ENCODE measurements at places on chromosomes 4 and X.

DNA sequence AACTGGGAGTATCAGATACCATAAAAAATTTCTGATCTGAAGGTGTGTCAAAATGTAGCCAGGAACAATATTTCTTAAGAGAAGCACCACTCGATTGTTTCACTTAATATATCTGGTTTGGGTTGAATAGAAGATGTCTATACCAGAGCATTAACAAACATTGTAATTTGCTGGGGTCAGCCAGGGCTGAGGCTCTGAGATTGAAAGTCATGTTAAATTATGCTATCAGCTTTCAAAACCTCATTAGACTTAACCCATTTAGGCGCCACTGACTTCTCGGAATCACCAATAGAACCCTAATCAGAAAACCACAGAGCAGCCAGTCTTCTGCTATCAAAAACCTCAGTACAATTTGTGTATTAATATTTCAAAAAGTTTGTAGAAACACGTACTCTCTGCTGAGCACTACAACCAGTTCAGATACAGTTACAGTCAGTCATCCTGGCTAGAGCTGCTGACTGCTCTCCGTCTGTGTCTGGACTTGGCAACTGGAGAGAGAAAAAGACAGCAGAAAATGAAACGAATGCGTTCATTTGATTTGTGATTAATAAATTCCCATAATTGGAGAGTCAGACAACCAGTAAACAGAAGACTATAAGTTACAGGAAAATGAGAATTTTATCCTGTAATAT, 848.6 kb upstream of the PABPC4L start:
- DNase-seq, result no peak

DNA sequence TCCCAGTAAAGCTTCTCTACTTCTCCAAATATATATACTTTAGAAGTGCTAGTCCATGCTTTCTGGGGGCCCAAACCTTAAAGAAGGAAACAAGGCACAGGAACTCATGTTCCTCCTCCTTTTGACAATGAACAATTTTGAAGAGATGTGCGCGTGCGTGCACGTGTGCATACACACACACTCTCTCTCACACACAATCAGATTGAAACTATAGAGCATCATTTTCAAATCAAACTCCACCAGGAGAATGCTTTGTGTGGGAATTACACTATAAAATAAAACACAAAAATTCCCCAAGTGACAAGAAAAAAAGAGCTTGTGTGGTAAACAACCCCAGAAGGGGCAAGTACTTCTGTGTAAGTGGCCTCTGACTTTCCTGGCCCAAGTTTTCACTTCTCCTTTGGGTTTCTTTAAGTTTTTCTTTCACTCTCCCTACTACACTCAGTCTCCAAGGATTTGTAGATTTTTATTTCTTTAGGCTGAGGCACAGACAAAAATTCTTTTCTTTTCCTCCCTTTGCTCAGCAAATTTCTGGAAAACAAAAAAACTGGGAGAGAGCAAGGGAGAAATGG, 46.6 kb upstream of the SHISA3 start:
- DNase-seq, result no peak

- no peak for DNase-seq
These were observed 109.6 kb upstream of the KIT start for GRCh38 chr4:54548098-54548620.

DNA sequence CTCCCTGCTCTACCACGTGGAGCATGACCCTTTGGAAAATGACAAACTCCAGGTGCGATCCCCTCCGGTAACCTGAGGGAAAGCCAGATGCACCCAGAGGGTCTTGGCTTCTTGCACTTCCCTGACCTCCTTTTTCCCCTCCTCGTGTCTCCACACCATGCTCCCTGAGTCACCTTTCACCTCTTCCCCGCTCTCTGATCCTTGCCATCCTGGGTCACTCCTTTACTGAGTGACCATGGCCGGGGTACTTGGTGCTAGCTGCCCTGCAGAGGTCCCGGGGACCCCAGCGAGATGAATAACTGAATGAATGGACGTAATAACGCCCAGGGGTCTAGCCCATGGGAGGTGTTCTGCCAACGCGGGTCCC, 401 bp upstream of the ZFP92 start:
- DNase-seq, result no peak

GRCh38 chrX:19065535-19065934, 56.7 kb downstream of the ADGRG2 start:
- DNase-seq, result no peak

- no peak for DNase-seq
These were observed 72.6 kb upstream of the SLC4A4 start for GRCh38 chr4:71266090-71266794.

DNA sequence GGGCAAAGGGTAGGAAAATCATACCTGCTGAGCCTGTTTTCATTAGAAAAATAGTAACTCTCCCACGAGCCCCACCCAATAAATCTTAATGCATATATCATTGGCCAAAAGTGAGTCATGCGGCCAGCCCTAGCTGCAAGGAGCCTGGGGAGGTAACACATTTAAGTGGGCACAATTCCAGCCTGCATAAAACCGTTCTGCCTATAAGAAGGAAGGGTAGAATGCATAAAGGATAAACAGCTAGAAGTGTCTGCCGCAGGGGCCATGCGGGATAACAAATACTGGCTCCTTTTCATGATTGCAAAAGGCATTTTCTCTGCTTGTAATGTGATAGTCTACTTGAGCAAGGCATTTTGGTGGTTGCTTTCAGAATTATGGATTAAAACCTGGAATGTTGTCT, 37.1 kb downstream of the EFHC2 start:
- peak; percentile 76 for DNase-seq

- DNase-seq, result no peak
These were observed 118.9 kb downstream of the KLHL4 start for GRCh38 chrX:87636533-87636932.

DNA sequence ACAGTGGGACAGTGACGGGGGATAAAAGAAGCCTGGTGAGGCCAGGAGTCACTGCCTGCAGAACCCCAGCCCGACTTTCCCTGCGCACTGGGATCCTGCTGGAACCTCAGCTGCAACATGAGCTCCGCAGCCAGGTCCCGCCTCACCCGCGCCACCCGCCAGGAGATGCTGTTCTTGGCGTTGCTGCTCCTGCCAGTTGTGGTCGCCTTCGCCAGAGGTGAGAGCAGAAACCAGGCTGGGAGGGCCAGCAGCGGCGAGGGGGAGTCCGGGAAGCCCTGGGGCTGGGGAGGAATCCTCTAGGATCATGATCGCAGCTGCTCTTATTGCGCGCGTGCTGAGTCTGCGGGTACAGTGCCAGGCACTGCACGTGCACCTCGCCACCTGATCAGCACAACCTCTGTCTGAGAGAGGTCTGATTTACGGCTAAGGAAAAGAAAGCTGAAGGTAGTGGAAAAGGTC, at the start of gene PF4V1:
Gene PF4V1, plus strand, starts transcription at position 51 of the 459 bp plus-strand sequence. Its CDS starts 67 bp downstream, at position 118.
- DNase-seq, result no peak

DNA sequence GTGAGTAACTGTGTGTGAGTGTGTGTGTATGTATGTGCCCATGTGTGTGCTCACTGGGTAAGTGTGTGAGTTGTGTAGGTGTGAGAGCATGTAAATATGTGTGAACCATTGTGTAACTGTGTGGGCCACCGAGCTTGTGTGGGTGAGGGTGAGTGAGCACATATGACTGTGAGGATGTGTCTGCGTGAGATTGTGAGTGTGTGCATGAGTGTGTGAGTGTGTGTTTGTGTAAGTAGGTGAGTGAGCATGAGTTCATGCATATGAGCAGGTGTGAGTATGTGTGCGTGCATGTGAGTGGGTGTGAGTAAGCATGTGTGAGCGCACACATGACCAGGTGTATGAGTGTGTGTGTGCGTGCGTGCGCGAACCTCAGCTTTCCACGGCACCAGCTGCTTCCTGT, 1.4 kb upstream of the ATP2B3 start:
- no peak for DNase-seq

DNA sequence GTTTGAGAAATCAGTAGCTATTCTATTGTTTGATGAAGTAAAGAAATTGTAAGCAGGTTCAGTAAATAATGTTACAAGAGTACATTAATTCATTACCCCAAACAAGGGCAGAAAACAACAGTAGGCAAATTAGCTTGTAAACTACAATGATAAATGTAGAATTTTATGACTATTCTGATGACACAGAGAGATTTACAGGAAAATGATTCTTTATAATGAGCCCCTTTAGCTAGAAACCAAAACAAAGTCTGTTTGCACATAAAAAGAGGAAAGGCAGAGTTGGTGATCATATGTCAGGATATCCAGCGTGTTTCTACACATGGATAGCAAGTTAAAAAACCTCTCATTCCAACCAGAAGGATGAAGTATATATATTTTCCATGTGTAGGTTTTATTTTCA, 204.8 kb downstream of the CFAP299 start:
- DNase-seq, result no peak

- peak; percentile 33 for DNase-seq
These were observed 30.1 kb downstream of the RASSF6 start for GRCh38 chr4:73589887-73590801.

GRCh38 chr4:89708903-89709421, 128.0 kb downstream of the SNCA start:
- no peak for DNase-seq

DNA sequence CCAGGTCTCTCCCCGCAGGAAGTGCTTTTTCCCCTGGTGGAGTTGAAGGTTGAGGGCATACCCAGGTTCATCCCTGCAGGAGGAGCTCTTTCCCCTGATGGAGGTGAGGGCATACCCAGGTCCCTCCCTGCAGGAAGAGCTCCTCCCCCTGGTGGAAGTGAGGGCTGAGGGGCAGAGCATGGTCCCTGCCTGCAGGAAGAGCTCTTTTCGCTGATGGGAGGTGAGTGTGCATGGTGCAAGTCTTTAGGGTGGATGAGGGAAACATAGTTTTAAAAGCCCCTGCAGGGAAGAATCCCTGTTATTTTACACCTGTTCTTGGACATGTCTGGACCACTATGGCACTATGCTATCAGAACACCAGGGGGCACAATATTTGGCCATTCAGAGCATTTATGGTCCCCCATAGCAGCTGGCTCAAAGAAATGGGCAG, 43.7 kb upstream of the PUDP start:
- no peak for DNase-seq

DNA sequence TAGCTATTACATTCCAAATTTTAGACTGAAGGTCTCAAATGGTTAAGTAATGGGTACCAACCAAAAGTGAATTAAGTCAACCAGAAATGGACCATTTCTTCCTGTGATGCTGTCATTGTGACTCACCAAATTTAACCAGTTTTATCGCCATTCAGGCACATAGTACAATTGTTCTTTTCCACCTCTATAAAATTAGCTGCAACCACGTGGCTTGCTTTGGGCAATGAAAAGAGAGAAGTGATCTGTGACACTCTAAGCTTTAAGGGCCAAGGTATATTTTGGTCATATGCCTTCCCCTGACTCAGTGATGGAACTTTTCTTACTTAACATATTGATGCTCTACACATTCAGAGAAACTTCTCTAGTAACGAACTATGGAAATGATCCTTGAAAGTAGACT, 20.3 kb upstream of the PHF8 start:
- DNase-seq, result no peak

GRCh38 chr4:76748649-76749048, 149.3 kb downstream of the SOWAHB start:
- no peak for DNase-seq

GRCh38 chrX:21940356-21940829, at the start of gene SMS:
Gene SMS, plus strand, starts transcription at chrX:21940709. Its CDS starts 116 bp downstream, at chrX:21940825.
- DNase-seq, result peak; percentile 20

DNA sequence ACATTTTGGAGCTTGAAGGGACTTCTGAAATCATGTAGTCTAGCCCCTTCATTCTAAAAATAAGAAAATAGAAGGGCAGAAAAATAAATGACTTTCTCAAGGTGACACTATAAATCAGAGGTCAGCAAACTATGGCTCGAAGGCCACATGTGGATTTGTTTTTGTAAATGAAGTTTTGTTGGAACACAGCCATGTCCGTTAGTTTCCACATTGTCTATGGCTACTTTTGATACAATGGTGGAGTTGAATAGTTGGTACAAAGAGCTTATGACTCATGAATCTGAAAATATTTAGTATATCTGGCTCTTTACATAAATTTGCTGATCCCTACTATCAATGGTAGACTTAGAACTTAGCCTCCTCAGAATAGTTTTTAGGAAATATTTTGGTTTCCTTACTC, 302.4 kb upstream of the PRPS2 start:
- no peak for DNase-seq

GRCh38 chr4:146051728-146052391, 113.2 kb upstream of the ZNF827 start:
- no peak for DNase-seq

- DNase-seq, result no peak
These were observed 1049.8 kb upstream of the GRIA3 start for GRCh38 chrX:122134291-122134690.

DNA sequence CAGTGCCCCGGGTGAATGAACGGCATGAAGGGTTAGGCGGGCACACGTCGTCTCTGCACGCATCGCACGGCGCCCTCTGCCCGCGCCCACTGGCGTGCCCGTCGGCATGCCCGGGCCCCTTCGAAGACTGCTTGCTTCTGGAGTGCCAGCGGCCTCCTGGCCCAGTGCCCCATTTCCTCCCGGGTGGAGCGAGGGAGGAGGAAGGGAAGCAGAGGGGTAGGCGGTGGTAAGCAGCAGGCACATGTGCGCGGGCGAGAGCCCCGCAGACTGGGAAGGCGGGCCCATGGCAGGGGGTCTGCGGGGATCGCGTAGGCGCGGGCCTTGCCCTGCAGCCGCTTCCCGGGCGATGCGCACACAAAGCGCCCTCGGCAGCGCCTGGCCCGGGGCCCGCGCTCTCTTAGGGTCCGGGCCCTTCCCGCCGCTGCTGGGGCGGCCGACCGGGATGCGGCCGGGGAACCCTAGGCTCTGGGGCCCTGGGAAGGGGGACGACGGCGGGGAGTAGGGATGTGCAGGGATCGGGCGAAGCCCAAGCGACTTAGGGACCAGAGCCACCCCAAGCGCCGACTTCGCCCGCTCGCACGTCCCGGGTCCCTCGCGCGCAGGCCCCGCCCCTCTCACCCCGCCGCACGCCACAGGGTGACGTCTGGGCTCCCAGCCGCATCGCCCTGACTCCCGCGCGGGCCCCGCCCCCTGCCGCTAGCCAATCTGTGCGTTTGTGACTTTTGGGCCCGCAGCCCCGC, 866 bp upstream of the EMD start:
- no peak for DNase-seq

DNA sequence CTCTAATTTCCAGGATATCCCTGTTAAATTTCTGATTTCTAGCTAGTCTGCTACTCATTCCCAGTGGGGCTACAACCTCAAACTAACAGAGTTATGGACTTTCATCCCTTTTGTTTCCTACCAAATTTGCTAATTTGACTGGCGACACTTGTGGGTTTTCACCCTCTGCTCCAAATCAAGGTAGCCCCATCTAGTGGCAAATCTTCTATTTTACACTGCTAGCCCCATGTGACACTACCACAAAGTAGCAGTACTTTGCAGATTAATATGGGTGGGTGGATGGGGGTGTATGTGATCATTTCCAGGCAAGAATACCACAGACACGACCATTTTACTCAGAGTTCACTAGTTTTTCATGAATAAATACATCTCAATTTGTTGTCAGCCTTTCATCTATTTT, 150.3 kb downstream of the MSL3 start:
- peak; percentile 43 for DNase-seq
